ENCODE measurements at places on chromosomes 13 and 19.

GRCh38 chr13:21055511-21056045 lies 5.8 kb downstream of the LATS2 start:
- no peak for DNase-seq

GRCh38 chr13:113559061-113559460 lies 25.5 kb upstream of the TFDP1 start:
- no peak for DNase-seq

DNA sequence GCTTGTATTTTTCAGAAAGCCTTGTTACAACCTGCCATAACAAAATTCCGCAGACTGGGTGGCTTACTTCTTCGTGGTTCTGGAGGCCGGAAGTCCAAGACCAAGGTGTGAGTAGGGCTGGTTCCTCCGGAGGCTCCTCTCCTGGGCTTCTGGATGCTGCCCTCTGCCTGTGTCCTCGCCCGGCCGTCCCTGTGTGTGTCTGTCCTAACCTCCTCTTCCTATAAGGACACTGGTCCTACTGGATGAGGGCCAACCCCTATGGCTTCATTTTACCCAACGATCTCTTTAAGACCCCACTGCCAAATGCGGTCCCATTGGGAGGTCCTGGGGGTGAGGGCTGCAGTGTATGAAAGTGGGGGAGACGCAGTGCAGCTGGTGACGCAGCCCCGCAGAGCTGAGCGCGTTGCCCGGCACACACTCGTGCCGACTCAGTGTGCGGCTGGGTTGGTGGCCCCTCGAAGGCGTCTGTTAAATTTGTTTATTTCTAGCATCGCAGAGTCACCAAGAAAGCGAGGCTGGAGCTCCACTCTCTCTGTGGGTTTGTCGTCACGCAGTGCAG lies 116.7 kb downstream of the SOX1 start:
- no peak for DNase-seq

DNA sequence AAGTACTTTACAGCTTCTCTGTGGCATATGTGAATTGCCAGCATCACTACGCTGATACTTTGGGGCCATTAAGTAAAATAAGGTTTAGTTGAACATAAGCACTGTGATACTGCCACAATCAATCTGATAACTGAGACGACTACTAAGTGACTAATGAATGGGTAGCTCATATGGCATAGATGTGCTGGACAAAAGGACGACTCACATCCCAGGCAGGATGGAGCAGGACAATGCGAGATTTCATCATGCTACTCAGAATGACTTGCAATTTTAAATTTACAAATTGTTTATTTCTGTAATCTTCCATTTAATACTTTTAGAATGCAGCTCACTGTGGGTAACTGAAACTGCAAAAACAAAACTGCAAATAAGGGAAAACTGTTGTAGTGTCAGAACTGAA lies 13.6 kb downstream of the CCDC122 start:
- no peak for DNase-seq

DNA sequence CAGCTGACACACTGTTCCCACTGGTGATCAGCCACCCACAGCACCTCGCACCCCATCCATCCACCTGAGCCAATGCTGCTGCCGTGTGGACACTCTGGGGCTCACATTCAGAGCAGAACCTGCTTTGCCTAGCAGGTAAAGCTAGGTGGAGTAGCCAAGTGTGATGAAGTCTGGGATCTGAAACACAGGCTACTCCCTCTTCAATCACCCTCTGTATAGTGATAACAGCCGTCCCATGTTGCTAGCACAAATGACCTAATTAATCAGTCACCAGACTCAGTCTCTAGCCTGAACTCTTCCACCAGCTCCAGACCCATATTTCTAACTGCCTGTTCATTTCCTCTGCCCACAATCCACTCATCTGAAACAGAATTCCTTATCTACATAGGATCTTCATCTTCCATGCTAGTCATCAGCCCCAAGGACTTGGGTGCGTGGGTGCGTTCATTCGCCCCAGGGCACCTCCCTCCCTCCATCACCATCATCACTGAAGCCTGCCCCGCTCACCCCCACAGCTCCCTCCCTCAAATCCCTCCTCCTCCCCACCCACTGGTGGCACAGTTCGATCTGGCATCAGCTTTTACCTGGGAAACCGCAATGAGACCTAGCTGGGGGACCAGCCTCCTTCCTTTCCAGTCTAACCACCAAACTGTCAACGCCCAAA lies 19.8 kb downstream of the STK24 start:
- DNase-seq: no peak

DNA sequence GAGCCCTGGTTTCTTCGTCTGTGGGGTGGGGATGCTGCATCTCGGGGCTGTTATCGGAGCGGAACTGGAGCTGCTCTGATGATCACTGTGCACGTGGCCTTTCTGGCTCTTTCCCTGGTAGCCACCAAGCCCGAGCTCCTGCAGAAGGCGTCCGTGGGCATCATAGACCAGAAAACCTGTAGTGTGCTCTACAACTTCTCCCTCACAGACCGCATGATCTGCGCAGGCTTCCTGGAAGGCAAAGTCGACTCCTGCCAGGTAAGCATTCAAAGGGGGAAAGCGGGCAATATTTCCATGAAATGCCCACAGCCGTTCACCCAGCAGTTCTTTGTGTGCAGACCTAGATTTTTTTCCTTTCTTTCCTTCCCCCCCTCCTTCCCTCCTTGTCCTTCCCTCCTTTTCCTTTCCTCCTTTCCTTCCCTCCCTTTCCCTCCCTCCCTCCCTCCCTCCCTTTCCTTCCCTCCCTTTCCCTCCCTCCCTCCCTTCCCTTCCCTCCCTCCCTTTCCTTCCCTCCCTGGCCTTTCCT lies 9.4 kb downstream of the TIMM13 start:
- DNase-seq: no peak

DNA sequence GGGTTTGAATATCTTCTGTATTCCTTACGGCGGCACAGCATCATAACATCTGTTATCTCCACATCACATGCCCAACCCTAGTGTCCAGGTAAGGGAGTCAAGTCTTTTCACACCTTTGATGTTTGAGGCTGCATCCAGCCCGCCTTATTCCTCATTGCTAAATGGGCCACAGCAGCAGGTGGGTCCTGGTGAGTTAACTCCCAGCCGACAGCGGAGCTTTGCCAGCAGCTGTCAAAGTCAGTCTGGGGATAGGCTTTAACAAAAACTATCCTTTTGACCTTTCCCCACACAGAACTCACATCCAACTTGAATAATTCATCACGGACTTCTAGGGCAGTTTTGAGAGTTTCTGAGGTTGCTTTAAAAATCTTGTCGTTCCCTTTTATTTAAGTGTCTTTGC lies 235.1 kb downstream of the DLEU7 start:
- no peak for DNase-seq

DNA sequence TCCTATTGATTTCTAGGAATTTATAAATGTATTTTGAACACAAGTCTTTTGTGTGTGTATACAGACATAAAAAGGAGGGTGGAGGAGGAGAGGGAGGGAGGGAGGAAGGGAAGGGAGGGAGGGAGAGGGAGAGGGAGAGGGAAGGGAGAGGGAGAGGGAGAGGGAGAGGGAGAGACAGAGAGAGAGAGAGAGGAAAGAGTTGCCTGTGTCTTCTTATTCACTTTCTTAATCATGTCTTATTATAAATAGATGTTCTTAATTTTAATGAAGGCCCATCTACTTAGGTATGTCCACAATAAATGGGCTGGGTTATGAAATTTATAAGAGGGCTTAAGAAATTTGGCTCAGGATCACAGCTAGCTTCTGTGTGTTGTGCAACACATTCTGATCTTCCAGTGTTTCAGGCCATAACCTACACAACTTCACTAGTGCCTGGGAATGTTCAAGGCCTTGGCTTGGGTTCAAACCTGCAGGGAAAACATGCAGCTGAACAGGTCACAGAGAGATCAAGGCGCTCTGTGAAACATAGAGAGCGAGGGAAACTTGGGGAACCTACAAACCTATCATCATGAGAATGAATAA lies 39.3 kb downstream of the ZNF45 start:
- no peak for DNase-seq

DNA sequence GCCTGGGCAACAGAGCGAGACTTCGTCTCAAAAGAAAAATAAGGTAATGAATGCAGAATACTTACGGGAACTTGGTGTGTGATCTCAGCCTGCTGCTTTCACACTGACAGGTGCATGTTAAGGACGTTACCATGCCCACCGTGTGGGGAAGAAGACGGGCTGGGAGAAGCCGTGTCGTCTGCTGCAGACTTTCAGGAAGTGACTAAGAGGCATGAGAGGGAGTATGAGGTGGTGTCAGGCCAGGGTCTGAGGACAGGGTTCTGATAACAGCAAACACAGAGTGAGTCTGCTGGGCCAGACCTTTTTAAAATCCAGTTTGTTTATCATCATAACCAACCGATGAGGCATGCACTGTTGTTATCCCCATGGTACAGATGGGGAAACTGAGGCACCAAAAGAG lies 13.6 kb upstream of the GALP start:
- no peak for DNase-seq

GRCh38 chr19:18438331-18439024 lies 545 bp upstream of the ISYNA1 start:
- DNase-seq: no peak

DNA sequence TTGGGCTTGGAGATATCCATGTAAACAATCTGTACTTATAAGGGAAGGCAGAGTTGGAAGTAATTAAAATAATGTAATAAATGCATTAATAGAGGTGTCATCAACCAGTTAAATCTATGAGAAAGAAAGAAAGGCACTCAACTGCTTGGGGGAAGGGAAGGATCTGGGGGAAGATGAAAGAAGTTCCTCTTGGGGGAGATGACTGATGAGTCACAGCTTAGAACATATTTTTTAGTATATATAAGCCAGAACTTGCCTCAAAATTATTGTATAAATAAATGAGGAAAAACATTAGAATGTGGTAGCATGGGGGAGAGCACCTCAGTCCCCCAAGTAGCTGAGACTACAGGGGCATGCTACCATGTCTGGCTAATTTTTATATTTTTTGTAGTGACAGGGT lies 205.8 kb downstream of the GGACT start:
- no peak for DNase-seq

DNA sequence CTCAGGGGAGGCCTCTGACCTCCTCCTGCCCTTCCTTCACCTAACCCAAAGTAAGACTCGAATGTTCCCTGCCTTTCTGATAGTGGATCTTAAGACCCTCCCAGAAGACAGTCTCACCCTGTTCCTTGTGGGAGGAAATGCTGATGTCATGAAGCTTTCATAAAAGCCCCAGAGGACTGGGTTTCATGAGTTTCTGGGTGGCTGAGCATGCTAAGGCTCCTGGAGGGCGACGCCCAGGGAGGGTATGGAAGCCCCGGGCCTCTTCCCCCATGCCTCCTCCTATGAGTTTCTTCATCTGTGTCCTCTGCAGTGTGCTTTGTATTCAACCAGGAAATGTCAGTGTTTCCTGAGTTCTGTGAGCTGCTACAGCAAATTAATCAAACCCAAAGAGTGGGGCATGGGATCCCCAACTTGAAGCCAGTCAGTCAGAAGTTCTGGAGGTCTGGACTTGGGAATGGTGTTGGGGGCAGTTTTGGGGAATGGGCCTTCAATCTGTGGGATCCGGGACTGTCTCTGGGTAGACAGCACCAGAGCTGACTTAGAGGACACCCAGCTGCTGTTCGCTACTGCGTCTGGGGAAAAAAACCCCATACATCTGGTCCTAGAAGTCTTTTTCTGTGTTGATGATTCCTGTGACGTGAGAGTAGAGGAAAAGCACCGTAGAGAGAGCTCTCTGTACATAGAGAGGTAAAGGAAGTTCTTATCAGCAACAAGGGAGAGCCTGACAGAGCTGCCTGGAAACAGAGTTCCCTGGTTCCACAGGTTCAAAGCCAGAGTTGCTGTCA lies 2.0 kb upstream of the LILRB2 start:
- no peak for DNase-seq

DNA sequence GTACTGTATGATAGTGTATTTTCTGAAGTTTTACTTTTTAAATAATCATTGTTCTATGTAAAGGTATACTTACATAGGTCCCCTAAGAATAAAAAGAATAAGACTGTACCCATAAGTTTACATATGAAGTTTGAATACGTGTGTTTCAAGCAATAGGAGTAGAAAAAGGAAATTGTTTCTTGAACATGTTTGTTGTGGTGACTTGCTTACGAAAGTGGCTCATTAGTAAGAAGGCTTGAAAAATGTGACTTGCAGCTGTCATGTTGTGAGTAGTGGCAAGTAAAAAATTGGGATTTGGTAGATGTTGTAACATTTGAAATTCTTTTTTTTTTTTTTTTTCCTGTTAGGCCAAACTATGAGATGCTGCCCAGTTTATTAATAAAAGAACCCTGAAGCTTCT lies 203.3 kb downstream of the LMO7 start:
- no peak for DNase-seq

DNA sequence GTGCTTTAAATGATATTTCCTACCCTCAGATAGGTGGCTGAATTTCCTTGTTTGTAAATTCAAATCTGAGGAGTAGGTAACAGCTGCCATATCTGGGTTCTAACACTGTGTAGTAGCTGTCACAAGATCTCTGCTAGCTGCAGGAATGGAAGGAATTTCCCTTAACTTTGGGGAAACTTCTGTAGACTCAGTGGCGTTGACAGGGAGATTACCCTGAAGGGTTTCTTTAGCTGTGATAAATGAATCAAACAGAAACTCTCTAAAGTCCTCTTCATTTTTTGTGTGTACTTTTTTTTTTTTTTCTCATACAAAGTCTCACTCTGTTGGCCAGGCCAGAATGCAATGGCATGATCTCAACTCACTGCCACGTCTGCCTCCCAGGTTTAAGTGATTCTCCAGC lies 5.3 kb upstream of the EPSTI1 start:
- DNase-seq: no peak

DNA sequence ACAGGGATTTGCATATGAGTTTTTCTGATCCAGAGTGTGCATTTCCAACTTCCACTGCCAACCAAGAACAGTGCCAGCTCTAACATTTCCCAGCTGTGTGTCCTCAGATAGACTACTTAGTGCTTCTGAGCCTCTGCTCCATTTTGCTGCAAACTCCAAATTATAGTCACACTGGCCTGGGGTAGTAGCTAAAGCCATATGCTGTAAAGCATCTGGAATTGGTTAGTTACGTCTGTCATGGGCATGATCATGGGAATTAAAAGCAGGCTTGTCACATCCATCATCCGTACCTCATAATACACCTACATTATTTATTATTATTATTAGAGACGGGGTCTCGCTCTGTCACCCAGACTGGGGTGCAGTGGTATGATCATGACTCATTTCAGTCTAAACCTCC lies 7.1 kb downstream of the ELAVL3 start:
- no peak for DNase-seq

GRCh38 chr19:12478234-12478941 lies 6.2 kb downstream of the ZNF709 start:
- no peak for DNase-seq

- DNase-seq: no peak
These were observed 66.1 kb downstream of the ZNF486 start for GRCh38 chr19:20233105-20233504.

Measured in anterior cingulate cortex (tissue), 58 donors.